Activated effector memory CD4-positive, alpha-beta T cell treated with Interleukin-2 at 50 U/mL for 16 hours (primary cell): ENCODE measurements at places on chromosomes 11 and 22.

GRCh38 chr11:26424255-26424654, 92.3 kb downstream of the ANO3 start:
- DNase-seq, result no peak

- DNase-seq, result no peak
Observed at GRCh38 chr22:31917227-31917921, 27.0 kb upstream of the YWHAH start.

DNA sequence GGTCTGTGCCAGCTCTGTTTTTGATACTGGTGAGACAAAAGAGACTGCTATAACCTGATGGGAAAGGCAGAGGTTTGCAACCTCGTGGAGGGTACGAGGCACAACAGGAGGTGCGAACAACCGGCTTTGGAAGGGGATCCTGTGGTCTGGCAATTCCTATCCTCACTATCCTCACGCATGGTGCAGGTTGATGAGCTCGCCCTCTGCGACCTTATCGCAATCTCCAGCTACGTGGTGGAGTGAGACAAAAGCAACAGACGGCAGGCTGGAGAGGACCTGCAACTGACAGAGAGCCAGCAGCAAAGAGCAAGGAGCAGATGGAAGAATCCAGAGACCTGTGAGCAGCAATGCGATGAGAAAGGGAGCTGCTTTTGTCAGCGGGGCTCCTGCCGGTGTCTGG, 47.3 kb upstream of the TSKU start:
- DNase-seq, result no peak

DNA sequence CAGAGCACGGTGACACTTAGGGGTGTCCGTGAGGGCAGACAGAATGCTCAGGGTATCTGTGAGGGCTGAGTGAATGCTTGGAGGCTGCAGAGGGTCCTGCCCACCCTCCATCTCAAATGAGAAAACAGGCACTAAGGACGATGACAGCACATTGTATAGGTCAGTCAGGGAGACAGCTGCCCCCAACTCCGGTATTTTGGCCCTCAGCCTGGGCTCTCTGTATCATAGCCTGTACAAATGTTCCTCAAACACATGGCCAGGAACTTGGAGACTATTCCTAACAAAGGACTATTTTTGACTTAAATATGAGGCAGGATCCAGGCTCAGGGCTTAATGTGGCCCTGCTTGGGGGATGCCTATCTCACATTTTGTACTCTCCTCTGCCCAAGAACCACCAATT, 145.4 kb downstream of the OPCML start:
- no peak for DNase-seq

DNA sequence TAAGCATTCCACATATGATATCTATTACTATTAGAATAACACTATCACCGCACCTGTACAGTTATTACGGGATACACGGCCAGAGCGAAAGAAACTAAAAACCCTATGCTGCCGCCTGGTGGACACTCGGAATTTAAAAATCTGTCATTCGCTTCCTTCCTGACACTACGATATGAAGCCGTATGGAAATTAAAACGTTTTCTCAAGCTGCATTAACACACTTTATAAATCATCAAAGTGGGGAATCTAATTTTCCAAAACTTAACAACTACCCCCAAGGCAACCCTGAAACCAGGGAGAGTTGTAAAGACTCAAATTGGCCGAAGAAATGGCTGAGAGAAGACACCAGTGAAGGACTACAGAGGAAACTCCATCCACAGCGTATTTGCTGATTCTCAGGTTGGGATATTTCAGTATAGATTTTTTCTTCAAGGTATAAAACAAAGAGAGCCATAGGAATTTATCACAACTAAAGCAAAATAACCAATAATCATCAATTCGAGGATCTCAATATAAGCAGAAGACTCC, 1.4 kb downstream of the CCDC73 start:
- peak; percentile 39 for DNase-seq

DNA sequence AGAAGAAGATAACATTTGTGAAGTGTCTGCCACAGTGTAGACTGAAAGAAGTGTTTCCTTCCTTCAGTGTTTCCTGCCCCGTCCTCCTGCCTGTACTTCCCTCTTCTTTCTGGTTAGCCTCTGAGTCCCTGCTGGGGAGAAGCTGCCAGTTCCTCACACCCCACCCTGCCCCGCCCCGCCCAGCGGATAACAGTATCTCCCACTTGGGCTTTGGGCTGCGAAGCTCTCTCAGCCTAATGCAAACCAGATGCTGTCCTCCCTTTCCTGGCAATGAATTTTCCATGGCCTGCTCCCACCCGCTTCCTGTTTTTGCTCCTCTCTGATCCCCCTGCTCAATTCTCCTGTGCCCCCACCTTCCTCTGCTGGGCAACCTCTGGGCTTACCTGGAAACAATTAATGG, 5.2 kb upstream of the RAB3IL1 start:
- no peak for DNase-seq

DNA sequence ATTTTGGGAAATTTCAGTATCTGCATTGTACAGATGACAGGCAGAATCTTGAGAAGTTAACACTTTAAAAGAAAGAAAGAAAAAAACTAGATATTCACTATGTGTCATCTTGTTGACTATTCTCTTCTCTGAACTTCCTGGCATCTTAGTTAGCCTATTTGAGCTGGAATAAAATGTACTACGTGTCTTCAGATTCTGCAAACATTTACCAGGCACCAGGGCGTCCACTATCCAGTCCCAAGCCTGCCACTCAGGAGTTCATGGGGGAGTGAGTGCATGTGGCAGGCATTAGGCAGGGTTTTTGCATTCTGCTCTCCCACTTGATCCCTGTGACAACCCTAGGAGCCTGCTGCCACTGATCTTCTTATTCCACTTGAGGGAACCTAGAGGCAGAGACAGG, 25.0 kb downstream of the TIMP3 start:
- DNase-seq, result no peak

DNA sequence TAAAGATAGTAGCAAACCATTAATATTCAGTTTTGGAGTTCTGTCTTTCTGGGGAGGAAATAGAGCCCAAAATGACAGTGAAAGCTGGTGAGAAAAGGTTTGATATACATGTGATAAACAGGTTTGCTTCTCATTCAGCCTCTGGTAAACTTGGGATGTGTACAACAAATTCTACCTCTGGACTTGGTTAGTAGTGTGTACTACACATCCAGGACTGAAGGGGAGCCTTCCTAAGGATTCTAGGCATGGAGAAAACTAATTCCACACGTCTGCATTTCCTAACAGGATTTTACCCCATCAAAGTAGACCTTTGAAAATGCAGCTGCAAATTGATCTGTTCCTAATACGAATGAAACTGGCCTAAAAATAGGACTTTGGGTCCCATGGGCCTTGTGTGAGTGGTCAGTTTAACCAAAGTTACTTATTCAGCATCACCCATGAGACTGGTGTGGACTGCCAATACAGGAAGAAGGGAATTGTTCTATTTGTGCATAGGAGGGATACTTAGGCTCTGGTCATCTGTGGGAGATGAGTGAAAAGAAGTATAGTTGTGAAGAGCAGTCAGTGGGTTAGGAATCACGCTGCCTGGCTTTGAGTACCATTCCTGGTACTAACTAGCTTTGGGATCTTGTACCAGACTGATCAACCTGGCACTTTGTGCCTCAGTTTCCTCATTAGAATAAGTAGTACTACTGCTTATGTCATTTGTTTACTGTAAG, 74.2 kb downstream of the YAP1 start:
- DNase-seq, result no peak

- DNase-seq, result no peak
Observed at GRCh38 chr11:6030708-6031405, at the start of gene OR56A1. TSS of gene OR56A1 (minus strand) at chr11:6030758. CDS start at chr11:6027692, 3,066 bp downstream.

DNA sequence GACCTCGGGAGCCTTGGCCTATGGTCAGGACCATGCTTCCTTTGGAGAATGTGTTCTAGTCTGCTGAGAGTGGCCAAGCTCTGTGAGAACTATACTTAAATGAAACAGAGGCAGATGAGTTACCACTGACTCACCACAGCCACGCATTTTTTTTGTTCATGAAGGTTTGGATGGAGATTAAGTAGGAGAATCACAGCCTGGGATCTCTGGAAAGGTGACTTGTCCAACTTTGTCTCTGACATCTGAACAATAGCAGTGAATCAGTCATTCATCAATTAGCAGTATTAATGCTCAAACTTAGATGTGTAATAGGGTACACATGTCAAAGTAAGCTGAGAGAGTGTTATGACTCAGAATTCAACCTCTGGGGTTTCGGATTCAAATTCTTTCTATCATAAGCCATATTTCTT, 100.7 kb upstream of the ANO3 start:
- no peak for DNase-seq

- no peak for DNase-seq
Observed at GRCh38 chr11:72705442-72706365, 31.5 kb upstream of the PDE2A start.

DNA sequence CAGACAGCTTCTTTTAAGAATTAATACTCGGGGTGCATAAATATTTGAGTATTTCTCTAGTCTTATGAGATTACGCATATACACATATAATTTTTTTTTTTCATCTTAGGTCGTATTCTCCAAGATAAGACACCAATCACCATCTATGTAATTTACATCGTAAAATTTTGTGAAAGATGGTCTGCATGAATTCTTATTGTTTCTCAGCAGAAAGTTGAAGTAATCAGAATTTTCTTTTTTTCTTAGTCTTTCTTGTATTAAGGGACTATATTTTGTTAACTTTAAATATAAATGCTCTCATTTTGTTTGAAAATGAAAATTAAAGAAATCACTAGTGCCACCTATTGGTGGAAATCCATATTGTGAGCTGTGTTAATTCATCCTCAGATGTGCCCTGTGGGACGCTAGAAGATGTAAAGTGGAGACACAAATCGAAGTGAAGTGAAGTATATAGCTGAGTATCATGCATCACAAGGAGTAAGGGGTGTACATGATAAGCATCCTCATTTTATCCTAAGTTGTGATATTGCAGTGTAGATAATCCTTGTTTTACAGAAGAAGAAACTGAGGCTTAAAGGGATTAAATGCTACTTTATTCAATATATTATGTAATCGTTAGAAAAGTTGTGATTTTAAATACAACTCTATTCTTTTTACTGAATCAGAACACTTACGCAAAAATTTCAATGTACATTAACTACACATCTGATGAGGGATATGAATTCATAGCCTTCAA, 2084.3 kb downstream of the LRRC4C start:
- no peak for DNase-seq

DNA sequence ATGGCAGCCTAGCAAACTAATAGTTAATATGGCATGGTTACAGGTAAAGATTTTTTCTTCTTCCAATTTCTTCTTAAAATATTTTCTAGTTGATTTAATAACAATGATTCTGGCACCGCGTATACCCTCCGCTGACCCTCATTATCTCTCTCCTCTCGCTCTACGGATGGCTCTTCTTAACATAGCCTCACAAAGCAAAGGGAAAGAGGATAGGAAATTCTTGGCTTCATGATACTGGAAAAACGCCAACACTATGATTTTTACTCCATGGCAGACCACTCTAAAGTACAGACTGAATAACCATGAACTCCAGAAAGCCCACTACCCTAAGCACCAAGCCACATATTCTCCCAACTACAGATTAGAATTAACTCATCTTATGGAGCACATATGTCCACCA, 6.1 kb downstream of the PI4KA start:
- no peak for DNase-seq

- DNase-seq, result no peak
Observed at GRCh38 chr11:70440206-70440605, 41.9 kb downstream of the CTTN start.

DNA sequence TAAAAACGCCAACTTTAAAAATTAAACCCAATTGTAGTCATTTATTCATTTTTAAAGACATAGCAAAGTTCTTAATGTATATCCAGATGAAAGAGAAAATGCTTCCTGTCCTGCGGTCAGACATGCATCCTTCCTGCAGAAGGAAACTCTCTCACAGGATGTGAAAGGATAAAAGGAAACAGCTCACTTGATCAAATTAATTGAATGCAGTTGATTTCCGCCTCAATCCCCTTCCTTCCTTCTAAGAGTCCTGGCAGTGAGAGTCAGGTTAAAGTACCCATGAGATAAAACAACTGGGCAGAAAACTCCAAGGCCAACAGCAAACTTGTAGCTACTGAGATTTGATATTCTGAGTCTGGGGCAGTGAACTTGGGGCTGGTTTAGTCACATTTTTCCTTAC, 38.5 kb downstream of the CWC15 start:
- DNase-seq, result no peak

GRCh38 chr11:36777311-36777710, 179.3 kb upstream of the RAG2 start:
- DNase-seq, result no peak

GRCh38 chr11:7892059-7892699, 38.9 kb downstream of the OR10A6 start:
- DNase-seq, result no peak

GRCh38 chr22:48772286-48772907, 1055.3 kb downstream of the BRD1 start:
- DNase-seq, result no peak

DNA sequence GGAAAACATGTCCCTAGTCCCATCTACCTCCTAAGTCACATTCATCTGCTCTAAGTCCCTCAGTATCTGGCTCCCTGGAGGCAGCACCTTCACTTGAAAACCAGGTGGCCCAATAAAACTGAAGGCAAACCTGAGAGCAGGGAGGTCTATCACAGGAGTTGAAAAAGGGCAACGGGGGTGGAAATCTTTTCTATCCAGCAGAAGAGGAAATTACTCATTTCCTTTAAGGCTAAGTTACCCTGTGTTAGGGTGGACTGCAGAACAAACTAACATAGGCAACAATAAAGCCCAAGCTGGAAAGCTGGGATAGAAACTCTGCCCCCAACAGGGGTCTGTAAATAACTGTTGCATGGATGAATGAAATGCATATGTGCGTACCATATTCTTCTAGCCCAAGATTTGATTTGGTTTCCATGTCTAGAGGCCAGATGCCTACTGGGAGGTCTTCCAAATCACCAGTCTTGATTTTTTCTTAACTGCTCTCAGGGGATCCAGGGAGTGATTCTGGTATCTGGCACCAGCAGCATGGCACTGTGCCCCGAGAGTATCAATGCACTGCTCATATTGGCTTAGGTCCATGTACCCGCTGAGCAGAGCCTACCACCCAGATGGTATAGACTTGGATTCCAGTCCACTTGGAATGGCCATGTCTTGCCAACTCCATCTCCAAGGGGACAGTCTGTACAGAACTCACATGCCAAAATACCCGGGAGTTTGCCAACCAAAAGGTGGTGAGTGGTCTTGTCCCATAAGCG, 350.0 kb upstream of the NCAM1 start:
- no peak for DNase-seq

DNA sequence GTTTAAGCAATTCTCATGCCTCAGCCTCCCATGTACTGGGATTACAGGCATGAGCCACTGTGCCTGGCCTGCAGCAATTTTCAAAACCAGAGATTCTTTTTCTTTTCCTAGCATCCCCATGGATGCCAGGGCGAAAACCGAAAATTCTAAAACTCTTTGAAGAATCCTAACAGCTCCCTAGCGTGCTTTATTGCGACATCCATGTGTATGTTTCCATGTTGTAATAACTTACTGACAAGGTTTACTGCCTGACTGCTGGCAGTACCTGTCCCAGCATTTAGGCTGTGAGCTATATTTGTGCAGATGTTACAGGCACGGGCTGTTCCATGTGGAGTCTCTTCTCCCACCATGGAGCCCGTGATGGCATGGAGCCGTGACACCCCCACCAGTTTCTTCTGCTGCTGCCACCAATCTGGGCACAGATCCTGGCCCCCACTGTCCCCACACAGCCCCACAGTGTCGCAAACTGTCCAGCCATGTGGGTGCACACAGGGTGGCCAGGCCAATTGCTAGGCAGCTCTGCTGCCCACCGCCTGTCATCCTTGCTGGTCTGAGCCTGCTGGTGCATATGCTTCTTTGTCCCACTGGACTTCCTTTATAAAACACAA, 7.1 kb upstream of the TAB1 start:
- no peak for DNase-seq
